ENCODE measurements at places on chromosomes 2 and 18.

GRCh38 chr2:46252891-46253659, 44.1 kb upstream of the EPAS1 start:
- no peak for DNase-seq

DNA sequence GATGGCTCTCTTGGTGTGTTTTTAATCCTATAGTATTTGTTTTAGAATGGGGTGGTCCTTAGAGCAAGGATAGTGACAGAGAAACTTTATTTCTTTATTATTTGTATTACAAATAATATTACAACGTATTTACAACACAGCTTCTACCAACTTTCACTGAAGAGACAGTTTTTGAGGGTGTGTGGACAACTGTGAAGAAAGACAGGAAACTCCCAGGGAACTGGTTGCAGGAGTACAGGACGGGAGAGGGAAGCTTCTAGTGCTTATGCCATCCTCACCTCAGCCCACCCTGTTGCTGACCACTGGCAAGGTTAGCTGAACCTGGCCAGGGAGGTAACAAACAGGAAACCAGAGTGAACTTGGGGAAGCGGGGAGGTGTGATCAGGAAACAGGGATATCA, 251.7 kb downstream of the BCL11A start:
- no peak for DNase-seq

DNA sequence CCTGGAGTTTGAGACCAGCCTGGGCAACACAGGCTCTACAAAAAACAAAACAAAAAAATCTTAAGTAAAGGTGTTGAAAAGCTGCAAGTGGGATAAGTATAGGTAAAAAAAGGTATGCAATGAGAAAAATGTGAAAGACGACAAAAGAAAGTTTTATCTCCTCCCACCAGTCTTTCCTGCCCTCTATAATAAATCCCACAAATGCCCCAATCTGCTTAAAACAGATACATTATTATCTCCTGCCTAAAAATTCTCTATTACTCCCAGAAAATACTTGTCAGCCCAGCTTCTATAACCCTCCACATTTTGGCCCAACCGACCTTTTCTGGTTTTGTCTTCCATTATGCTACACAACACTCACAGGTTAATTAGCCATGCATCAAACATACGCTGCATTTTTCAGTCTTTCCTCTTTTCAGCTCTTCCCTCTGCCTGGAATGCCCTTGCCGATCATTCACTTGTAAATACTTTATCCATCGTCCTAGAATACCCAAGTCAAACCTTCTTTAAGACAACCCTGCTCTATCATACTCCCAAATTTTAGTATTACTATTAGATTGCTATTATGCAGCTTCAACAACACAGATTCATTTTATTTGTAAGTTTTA, 10.8 kb downstream of the ASXL2 start:
- DNase-seq: no peak

DNA sequence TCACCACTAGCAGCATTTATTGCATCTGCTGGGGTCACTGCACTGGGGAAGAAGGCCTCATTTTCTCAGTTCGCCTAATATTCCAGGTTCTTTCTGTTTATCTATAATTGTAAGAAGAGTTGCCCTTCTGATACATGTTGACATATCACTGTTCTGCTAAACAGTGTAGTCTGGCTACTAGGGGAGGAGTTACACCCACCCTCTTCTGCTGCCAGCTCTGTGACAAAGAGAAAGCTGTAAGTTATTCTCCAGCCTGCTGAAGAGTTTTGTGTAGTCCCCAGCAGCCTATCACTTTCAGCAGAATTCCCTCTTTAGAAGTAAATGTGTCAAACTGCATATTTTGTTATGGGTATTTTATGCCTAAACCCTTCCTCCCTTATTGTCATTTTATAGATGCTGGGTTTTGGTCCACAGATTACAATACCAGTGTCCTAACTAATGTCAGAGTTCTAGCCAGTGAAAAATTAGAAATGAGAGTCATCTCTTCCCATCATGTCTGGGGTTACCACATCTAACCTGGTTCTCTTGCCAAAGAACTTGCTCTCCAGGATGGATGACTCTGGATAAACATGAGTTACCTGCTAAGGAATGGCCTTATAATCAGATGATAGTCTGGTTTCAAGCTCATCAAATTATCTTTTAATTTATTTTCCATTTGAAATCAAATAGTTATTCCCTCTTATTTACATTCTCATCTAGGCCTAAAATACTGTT, 5.6 kb upstream of the MBOAT2 start:
- DNase-seq: no peak

DNA sequence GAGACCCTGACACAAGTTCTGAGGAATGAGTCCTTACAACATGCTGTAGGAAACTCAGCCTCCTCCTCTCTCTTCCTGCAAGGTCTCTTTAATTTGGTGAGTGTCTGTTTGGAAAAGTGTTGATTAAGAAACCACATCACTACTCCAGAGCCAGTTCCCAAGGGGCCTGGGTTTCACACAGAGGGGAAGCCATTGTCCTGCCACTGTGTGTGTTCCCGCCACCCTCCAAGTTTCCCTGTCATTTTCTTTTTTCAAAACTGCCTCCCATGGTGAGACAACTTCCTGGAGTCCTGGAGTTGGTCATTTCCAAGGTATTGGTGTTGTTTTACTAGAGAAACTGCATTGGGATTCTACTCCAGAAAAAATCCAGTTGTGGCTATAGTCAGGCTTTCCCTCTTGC, 232.0 kb upstream of the PARD3B start:
- DNase-seq: no peak

DNA sequence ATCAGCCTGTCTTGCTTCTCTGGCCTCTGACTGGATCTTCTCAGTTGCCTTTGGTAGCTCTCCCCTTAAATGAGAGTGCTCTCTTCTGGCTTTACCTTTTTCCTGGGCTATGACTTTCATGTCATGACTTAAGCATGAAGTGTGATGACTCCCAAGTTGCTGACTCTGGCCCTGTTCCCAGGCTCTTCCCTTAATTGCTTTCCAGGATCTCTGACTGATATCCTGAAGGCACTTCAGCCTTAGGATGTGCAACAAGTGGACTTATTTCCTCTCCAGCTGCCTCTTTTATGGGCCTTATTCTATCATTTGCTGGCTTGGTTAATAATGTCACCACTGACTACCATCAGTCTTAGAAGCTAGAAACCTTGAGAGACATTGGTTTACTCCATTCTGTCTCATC, 17.4 kb downstream of the SEMA4F start:
- no peak for DNase-seq

DNA sequence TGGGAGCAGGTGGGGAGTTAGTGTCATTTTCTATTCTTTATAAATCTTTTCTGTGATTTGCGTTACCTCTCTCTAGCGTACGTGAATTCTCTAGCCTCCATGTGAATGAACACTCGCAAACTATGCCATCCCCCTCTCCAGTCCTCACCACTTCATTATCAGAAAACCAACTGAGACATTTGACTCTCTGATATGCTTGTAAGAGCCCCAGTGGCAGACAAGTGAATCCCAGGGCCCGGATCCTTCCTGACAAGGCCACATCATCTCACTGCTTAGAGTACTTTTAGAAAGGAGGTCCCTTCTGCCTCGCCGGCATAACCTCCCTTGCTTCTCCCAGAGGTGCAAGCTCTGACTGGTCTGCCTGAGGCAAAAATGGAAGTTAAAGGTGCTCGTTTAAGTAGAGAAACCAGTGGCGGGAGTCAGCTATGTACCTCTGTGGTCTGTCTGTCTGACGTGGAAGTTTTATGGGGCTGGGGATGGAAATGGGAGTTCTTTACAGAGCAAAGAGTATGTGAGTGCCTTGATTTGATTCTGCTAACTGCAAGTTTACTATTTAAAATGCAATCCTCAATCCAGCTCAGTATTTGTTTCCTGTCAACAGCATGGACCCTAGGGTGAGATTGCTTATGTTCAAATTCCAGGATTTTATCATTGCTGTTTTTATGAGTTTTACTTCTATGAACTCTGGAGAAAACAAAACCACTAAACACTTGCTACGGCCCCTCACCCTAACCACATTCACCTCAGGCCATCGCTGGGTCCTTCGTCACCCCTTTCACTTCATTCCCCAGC, 114.9 kb upstream of the MSTN start:
- no peak for DNase-seq

DNA sequence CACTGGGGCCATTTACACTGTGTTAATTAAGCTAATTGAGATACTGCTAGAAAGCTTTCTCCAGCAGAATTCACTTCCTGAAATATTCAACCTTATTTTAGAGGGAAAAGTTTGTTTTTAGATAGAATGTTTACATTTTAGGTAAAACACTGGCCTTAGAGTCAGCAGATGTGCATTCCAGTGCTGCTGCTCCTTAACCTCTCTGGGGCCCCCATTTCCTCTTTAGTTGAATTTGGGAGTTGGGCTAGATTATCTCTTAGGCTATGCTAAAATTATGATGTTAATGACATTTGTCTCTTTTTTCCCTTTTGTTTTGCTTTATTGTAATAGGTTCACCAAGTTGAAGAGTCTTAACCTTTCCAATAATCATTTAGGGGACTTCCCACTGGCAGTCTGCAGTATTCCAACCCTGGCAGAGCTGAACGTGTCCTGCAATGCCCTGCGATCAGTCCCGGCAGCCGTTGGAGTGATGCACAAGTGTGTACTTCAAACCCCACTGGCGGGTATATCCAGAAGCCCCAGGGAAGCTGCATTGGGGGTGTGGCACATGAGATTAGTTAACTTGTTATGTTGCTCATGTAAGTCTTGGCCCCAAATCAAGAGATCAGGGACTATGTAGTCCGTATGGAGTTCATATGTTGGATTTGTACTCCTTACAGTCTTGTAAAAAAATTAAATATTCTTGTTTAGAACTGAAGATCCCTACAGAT, 179.5 kb downstream of the PHLPP1 start:
- DNase-seq: no peak

DNA sequence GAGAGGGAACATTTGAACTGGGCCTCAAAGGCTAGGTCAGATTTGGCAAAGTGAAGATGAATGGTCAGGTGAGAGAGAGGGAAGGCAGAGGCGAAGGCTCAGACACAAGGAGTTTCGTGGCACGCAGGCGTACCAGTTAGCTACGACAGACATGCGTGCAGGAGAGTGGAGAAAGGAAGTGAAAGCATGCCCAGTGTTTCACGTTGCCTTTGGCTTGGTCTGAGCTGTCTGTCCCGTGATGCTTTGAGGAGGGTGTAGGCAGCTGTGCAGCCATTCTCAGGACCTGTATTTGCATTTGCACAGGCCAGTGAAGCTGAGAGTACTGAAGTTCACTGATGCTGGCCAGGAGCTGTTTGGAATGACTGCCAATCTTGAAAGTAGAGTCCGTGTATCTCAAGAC, 69.5 kb downstream of the HNRNPLL start:
- DNase-seq: no peak

- no peak for DNase-seq
Measured at GRCh38 chr2:233031556-233032500, 644 bp upstream of the NEU2 start.

GRCh38 chr18:596288-596881, 403 bp upstream of the CLUL1 start:
- DNase-seq: no peak

GRCh38 chr2:144032566-144032965, 487.4 kb downstream of the ZEB2 start:
- no peak for DNase-seq

DNA sequence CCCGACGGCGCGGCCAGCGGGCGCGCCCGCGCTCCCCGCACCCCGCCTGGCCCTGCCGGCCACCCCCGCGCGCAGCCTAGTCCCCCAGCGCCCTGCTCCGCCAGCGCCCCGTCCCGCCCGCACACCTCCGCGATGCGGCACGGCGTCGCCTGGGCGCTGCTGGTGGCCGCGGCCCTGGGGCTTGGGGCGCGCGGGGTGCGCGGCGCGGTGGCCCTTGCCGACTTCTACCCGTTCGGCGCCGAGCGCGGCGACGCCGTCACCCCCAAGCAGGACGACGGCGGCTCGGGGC, 232 bp downstream of the SNED1 start:
- no peak for DNase-seq

DNA sequence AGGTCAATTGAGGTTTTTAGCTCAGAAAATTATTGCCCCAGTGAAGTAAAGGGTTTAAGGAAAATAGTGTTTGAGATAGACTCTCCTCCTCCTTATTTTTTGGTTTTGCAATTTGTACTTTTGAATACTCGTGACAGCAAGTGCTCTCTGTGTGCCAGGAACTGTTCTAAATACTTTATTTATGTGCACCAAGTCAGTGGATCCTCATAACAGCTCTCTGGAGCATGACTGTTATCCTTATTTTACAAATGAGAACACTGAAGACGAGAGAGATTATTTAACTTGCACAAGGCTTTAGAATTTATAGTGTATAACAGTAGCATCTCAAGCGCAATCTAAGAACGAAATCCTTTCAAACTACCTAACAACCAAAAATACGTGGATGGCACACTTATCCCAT, 24.7 kb downstream of the BABAM2 start:
- no peak for DNase-seq

GRCh38 chr18:9810994-9811705, 74.6 kb upstream of the TXNDC2 start:
- no peak for DNase-seq

- no peak for DNase-seq
Measured at GRCh38 chr18:35334212-35334611, 10.0 kb downstream of the ZNF24 start.

- DNase-seq: no peak
Measured at GRCh38 chr2:554444-554843, 122.8 kb downstream of the TMEM18 start.

GRCh38 chr2:207162316-207162715, 3.4 kb downstream of the KLF7 start:
- DNase-seq: no peak

GRCh38 chr2:10675131-10675530, 14.6 kb downstream of the NOL10 start:
- DNase-seq: no peak

Measured in activated CD4-positive, alpha-beta T cell treated with anti-CD3 and anti-CD28 coated beads, Interleukin-2, amount 50 U/mL, for 1 hour (primary cell).